Endodermal cell (in vitro differentiated cells): ENCODE measurements at places on chromosomes 3 and 15. TPM values are rescaled to one million over a fixed set of nuclear protein-coding genes. Genes with fewer than 3 reads are reported as not detected.

GRCh38 chr3:194573680-194574437, 59.4 kb downstream of the TMEM44 start:
- no peaks in the 10 kb centered on the region for H3K27me3 ChIP-seq
- DNase-seq, result peak; percentile 86
- no peaks in the 10 kb centered on the region for H3K36me3 ChIP-seq
- H3K27ac ChIP-seq, result no peak overlapping the region
- peaks cover 13% of the 10 kb centered on the region for H3K4me1 ChIP-seq

DNA sequence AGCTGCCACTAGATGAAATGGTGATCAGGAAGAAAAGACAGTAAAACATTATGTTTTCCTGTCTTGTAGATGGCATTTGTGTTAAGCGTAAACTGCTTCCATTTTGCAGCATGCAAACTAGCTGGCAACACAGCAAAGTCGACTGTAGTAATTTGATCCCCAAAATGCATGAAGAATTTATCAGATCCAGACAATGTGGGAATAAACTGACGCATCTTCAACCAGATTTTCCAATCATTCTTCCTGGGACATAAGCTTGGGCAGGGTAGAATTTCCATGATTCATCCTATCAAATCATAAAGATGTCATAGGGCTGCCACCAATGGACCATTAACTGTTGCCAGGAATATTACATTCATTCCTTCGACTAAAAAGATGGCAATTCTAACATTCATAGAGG, 260.3 kb downstream of the ERC2 start:
- H3K4me1 ChIP-seq, result no peaks in the 10 kb centered on the region
- no peak for DNase-seq
- H3K27me3 ChIP-seq, result no peaks in the 10 kb centered on the region
- no peaks in the 10 kb centered on the region for H3K36me3 ChIP-seq

- no peak for DNase-seq
- H3K27ac ChIP-seq, result no peak overlapping the region
- H3K36me3 ChIP-seq, result peaks cover 81% of the 10 kb centered on the region
- H3K4me3 ChIP-seq, result no peak overlapping the region
Observed at GRCh38 chr3:132461544-132461943, 44.2 kb downstream of the DNAJC13 start.

GRCh38 chr3:155629056-155629455, 115.8 kb downstream of the PLCH1 start:
- H3K36me3 ChIP-seq, result no peaks in the 10 kb centered on the region
- no peak for DNase-seq
- no peaks in the 10 kb centered on the region for H3K27me3 ChIP-seq
- no peak overlapping the region for H3K4me3 ChIP-seq

DNA sequence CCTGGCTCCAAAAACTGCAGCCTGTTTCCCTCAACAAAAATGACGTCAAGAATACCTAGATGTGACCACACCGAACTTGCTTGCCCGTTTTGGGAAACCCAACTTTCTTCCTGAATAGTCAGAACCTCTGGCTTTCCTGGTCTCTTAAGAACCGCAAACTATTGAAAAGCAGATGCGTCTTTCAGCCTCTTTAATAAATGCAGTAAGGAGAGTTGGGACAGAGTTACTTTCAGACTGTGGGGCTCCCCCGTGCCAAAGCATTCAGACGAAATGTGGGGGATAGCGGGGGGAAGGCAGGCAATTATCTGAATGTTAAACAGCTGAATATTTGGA, 1.2 kb upstream of the PROK2 start:
- no peak overlapping the region for H3K27ac ChIP-seq
- no peak overlapping the region for H3K4me3 ChIP-seq
- H3K27me3 ChIP-seq, result peaks cover 68% of the 10 kb centered on the region
- no peaks in the 10 kb centered on the region for H3K36me3 ChIP-seq
- H3K4me1 ChIP-seq, result peaks cover 3% of the 10 kb centered on the region

- H3K27me3 ChIP-seq, result no peaks in the 10 kb centered on the region
- no peak overlapping the region for H3K27ac ChIP-seq
- no peak overlapping the region for H3K4me3 ChIP-seq
- H3K36me3 ChIP-seq, result no peaks in the 10 kb centered on the region
Observed at GRCh38 chr15:68377766-68378165, 54.2 kb downstream of the ITGA11 start.

DNA sequence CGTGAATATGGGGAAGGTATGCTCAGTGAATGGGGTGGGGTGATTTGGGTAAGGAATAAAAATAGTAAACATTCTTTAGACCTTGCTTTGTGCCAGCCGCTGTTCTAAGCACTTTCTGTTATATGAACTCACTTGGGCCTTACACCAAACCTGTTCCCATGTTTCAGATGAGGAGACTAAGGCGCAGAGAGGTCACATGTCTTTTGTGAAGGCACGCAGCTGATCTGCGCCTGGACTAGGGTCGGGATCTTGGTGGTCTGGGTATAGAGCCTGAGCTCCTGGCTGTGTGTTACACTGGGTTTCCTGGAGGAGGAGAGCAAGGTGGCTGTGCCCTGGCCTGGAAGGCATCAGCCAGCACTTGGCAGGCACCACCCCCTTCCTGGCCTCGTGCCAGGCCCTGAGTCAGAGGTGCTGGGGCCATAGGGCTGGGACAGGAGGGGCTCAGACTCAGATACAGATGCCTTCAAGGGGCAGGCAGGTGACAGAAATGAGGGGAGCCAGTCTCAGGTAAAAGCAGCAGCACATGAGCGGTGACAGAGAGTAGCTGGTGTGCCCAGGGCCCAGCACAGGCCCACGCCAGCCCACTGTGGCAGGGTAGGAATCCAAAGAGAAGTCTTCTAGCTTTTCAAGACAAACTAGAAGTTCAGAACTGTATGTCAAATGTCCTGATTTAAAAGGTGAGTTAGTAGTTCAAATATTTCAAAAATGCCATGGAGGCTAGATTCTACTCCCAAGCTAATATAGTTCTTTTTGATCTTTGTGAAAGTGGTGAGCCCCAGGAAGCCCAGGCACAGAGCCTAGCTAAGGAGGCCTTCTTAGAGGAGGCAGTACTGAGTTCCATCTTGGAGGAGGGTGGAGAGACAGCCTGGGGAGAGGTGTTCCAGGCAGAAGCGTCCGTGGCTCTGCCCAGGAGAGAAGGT, 83.1 kb downstream of the DNAJB8 start:
- H3K27me3 ChIP-seq, result no peaks in the 10 kb centered on the region
- no peak for DNase-seq
- no peak overlapping the region for H3K4me3 ChIP-seq
- no peaks in the 10 kb centered on the region for H3K36me3 ChIP-seq

DNA sequence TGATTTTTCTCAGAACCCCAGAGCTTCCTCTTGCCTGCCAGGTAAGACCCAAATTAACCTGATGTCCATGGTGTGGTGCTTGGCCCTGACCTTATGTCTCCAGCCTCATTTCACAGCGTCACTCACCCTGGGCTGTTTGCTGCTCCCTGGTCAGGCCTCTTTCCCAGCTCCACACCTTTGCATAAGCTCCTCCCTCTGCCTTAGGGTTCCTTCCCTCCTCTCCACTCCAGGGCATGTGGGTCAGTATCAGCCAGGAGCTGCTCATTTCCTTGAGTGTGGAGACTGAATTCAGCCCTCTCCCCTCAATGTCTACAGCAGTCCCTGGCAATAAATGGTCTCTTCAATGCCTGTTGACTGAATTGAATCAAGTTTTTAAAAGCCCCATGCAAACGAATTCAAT, 75.6 kb upstream of the ANKRD34C start:
- no peaks in the 10 kb centered on the region for H3K27me3 ChIP-seq
- H3K4me1 ChIP-seq, result peaks cover 4% of the 10 kb centered on the region
- no peaks in the 10 kb centered on the region for H3K36me3 ChIP-seq
- H3K27ac ChIP-seq, result no peak overlapping the region
- H3K4me3 ChIP-seq, result no peak overlapping the region

The KBTBD8 gene
- total RNA-seq, result 2.0 to 4.7 TPM (median 3.5 TPM) in 3 replicates

The MRAS gene
- total RNA-seq, result 11.3 and 16.1 TPM in 2 replicates

The ATP2B2 gene
- 0.11 TPM in 1 of 3 replicates, not detected in the others for total RNA-seq

The CYP11A1 gene
- total RNA-seq, result 4.8 to 8.5 TPM (median 6.3 TPM) in 3 replicates

The CNTN3 gene
- 0.97 and 1.1 TPM in 2 replicates for total RNA-seq

The SENP7 gene
- 16.1 and 19.3 TPM in 2 replicates for total RNA-seq
